ENCODE measurements at places on chromosomes 4 and X. TPM values are rescaled to one million over a fixed set of nuclear protein-coding genes. Genes with fewer than 3 reads are reported as not detected.

DNA sequence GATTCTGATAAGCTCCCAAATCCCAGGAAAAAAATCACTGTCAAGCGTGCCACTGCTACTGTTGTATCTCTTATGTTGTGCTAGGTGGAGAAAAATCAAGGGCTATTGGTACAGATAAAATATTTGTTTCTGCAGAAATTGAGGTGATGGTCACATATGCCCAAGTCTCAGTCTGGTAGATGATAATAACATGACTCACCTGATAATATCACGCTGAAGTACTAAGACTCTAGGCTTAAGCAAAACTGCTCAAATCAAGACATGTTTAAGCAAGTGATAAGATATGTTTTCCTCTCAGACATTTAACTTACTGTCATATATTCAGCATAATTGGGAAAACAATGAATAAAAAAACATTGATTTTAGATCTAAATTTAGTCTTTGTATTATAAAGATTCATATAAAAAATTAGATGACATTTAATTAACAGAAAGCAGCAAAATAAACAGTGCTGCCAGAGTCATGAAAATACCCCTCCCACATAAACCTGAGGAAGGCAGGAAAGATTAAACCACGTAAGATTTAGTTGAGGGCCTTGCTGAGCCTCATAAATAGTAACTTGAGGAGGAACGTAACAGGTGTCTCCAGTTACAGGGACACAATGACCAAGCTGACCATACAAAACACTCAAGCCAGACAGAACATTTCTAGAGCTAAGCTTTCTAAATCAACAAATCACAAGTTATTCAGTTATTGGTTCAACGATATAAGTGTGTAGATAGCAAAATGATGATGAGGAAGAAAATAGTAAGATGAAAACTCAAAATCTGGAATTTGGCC is 143.5 kb downstream of the CHM start:
- no peak for DNase-seq

DNA sequence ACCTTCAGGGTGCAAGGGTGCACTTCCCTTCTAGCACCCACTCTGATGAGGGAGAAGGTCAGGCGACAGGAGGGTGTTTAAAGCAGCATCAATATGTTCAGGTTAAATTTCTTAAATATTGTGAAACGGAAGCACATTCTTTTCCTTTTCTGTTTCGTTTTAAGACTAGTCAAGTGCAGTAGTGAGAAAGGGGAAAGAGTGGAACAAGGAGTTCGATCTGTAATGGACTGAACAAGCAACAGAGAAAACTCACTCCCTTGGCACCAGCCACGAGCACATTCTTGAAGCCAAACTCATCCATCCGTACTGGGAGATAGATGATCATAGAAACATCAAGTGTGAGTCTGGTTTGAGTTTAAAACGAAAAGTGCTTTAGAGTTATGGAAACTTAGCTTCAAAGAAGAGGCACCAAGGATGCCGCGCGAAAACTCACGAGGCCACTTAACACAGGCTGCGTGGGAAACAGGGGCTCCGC is 815 bp downstream of the FAM53A start:
- no peak for DNase-seq

- no peak for DNase-seq
These were observed 1.3 kb downstream of the CAMK2D start for GRCh38 chr4:113760094-113760794.

DNA sequence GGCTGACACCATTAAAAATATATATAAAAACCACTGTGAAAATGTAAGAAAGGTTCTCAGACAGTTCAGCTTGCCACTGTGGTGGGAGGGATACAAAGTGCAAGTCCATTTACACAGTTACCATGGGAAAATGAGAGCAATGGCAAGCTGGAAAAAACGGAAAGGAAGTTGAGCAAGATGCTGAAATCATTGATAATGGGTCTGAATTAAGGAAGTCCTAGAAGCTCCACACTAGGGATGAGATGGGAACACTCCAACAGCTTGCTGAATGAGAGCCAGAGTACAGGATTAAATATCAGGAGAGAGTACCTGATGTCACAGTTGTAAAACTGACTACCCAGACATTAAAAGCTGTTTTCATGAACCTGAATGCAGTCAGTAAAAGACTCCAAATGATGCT is 218.6 kb downstream of the PRDM5 start:
- DNase-seq: no peak

DNA sequence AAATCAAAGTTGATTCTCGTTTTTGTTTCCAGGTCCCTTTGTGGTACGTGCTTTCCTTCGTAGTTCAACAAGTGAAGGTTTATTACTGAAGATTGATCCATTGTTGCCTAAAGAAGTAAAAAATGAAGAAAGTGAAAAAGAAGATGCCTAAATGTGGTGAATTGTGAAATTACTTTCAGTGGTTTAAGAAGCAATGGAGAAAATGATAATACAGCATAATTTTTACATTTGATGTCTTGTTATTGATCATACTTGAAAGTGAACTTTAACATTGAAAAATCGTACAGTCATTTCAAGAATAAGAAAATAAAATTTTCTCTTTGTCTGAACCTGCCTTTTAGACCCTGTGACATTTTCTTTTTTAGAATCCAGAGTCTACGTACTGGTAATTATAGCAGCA is 89.8 kb downstream of the MRPL1 start:
- no peak for DNase-seq

DNA sequence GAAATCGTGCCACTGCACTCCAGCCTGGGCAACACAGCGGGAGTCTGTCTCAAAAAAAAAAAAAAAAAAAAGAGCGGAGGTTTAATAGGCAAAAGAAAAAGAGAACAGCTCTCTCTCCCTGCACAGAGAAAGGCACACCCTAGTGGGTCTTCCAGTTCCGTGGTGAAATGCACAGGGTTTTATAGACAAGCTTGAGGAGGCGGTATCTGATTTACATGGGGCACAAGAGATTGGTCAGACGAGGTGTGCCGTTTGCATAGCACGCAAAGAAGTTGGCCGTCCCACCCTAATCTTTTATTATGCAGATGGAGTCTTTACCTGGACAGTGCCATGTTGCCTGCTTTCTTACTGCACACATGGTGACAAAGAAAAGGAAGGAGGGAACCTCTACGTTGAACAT is 33.5 kb upstream of the REST start:
- DNase-seq: no peak

- DNase-seq: no peak
These were observed 283.9 kb downstream of the UNC5C start for GRCh38 chr4:95264843-95265242.

DNA sequence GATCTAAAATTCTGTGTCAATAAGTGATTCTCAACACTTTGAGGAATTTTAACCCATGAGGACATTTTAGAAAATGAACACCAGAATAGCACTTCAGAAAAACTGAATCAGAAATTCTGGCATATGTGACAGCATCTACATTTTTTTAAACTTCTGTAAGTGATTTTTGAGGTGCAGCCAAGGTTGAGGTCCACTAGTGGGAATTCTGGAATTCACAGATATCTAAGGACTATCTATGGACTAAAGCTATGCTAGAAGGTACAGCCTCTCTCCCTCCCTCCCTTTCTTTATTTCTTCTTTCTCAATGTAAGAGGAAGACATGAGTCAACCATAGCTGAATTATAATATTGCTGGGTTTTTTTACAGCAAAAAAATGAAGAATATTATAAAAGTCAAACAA is 508.2 kb upstream of the ATOH1 start:
- no peak for DNase-seq

- no peak for DNase-seq
These were observed 12.3 kb upstream of the SPARCL1 start for GRCh38 chr4:87541521-87541920.

- DNase-seq: no peak
These were observed 99.8 kb downstream of the TRAPPC11 start for GRCh38 chr4:183758758-183759447.

- no peak for DNase-seq
These were observed 71.7 kb downstream of the FBXW7 start for GRCh38 chr4:152464030-152464823.

DNA sequence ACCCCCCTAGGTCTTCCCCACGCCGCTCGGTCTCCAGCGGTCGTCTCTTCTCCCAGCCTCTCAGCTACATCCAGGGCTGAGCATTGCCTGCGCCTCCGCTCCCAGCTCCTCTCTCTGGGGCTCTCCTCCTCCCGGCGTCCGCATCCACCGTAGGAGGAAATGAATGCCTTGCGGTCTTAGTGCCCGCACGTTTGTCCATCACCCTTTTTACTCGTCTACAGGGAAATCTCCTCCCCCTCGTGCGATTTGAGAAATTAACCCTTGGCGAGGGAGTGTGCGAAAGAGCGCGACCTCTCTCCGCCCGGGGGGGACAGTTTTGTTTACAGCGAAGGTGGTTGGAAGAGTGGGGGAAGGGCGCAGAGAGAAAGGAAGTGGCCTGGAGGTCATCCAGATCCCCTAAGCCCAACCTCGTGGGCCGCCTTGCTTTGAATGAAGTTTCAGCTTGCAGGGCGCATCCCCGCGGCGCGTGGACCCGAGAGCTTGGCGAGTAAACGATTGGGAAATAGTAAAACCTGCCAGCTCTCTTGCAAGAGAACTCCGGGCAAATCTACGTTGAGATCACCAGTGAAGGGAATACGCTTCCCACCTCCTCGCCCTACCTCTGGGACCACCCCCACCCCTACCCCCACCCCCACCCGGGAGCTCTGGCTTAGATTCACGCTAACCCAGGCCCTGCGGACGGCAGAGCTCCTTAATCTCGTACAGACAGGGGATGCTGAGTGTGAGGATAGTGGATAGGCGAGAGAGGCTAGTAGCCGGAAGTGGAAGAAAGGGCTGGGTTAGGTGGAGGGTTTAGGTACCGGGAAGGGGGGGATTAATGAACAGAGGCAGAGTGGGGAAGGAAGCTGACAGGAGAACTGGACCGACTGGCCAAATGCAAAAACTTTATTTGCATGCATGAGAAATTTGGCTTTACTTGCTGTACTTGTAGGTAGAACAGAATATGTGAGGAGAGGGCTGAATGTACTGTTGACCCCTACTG is at the start of gene ELOVL6:
Gene ELOVL6, minus strand, starts transcription at position 181 of the 982 bp plus-strand sequence. CDS start 280 bp downstream, outside the sequence.
- peak; percentile 67 for DNase-seq

DNA sequence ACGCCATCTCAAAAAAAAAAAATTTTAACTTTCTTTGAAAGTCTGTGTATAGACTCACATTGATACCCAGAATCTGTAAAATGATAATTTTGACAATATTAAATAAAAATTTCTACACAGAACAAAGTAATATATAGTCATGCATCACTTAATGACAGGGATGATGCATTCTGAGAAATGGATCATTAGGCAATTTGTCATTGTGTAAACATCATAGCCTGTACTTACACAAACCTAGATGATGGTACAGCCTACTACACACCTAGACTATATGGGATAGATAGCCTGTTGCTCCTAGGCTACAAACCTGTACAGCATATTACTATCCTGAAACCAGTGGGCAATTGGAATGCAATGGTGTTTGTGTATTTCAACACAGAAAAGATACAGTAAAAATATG is 107.7 kb downstream of the BLTP1 start:
- no peak for DNase-seq

GRCh38 chr4:168741281-168742173 is 244.7 kb downstream of the PALLD start:
- no peak for DNase-seq

GRCh38 chr4:78661086-78661690 is 109.6 kb downstream of the ANXA3 start:
- no peak for DNase-seq

GRCh38 chr4:54185044-54185780 is 43.9 kb upstream of the PDGFRA start:
- DNase-seq: no peak

DNA sequence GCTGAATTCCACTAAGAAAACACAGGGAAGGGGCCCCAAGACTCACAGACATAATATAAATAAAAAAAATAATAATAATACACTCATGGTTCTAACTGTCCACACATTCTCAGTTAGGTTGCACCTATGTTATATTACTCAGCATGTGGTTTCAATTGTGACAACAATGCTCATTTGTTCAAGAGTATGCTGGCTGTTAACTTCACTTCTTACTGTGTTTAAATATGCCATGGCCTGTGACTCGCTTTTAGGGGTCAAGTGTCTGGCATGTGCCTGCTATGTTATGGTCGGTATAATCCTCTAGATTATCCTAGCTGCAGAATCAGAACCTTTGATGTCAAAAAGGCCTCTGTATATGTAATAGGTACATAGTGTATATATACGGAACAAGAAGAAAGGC is 324.8 kb upstream of the INTU start:
- no peak for DNase-seq

DNA sequence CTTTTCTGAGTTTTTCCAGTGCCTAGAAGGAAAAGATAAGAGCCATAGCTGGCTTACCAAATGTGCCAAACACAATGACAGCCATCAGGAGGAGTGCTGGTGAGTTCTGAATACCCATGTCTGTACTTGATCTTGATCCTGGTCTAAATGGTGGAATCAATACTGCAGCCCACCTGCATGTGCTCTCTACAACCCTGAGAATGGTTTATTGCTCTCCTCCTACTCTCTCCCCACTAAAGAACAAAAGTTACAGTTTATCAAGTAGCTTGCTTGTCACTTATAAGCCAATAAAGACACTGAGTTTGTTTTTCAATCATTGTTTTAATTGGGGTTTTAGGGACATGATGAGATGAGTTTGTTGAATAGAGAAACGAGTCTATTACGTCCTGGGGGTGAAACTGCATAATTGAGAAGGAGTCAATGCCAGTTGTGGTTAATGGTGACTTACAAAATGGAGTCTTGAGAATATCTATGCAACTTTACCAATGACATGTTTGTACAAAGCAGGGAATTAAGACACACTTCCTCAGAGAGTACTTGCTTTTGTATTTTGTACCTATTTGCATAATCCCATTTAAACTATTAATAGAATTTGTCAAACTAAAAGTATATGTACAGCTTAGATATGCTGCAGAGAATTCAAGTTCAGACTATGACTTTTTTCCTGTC is 20.8 kb upstream of the CXCL3 start:
- DNase-seq: no peak

GRCh38 chr4:608236-608635 is 17.1 kb upstream of the PDE6B start:
- no peak for DNase-seq

DNA sequence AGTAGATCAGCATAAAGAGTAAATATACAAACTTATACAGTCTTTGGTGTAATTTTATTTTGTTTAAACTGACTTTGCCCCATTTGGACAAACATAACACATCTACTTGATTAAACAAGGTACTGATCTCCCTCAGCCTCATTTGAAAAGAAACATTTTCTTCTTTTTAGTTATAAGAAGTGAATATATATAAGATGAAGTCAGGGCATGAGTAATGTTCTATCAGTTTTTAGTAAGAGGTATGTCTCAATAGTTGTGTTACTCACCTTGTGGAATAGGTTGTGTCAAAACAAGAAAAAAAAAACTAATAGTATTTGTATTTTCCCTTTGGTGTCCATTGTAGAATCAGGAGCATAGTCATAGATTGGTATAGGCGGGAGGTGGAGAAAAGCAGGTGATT is 327.4 kb downstream of the RPA4 start:
- DNase-seq: no peak

RELL1 gene
- 23.4 TPM for total RNA-seq

SSX2B gene
- total RNA-seq: not detected

NMU gene
- total RNA-seq: not detected

CTAG1B gene
- not detected for total RNA-seq

CAPN6 gene
- total RNA-seq: 0.47 TPM

CSAG3 gene
- not detected for total RNA-seq

P2RY8 gene
- total RNA-seq: 3.4 TPM

CENPVL2 gene
- total RNA-seq: not detected

ESX1 gene
- total RNA-seq: not detected

WNK3 gene
- total RNA-seq: 10.0 TPM
